HS-5 (cell line): ENCODE measurements at places on chromosomes 1 and 21.

DNA sequence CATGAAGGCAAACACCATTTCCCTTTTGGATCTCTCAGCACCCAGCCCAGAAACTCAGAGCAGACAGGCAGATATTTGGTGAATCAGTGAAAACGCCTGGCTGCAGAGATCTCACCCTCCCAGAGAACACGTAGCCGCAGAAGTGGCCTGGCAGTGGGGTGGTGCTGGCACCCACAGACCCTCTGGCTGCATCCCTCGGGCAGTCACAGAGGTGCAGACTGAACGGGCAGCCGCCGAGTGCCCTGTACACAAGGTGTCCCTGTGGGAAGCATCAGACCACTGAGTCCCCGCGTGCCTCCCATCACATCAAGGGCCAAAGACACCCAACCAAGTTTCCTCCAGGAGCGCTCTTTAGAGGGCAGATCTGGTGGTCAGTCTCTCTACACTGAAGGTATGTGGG lies 12.1 kb downstream of the FAM89A start:
- no peak for DNase-seq

- DNase-seq = no peak
These were observed 3.2 kb upstream of the PRXL2B start for GRCh38 chr1:2583331-2583791.

DNA sequence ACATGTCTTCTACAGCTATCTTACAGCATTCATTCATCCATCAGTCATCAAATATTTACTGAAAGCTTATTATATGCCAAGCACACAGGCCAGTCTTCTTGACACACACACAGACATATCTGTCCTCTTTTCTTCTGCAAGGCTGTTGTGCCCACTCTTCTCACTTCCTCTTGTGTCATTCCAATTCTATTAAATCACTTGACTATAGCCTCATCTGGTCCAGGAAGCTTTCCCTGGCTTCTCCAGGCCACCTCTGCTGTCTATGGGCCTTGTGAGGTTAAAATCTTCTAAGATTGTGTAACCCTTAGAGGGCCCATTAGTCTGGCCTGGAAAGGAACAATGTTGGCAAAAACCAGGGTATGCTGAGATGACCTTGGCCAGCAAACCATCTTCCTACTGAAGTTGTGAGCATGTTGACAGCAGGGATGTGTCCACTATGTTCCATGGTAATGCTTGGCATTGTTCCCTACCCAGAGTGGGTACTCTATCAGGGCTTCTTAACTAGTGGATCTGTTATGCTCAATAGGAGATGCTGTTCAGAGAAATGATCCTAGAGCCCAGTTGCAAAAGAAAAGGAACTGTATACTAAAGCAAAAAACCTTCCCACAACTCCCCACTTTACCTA lies 5.3 kb downstream of the TRAF3IP3 start:
- DNase-seq = no peak

DNA sequence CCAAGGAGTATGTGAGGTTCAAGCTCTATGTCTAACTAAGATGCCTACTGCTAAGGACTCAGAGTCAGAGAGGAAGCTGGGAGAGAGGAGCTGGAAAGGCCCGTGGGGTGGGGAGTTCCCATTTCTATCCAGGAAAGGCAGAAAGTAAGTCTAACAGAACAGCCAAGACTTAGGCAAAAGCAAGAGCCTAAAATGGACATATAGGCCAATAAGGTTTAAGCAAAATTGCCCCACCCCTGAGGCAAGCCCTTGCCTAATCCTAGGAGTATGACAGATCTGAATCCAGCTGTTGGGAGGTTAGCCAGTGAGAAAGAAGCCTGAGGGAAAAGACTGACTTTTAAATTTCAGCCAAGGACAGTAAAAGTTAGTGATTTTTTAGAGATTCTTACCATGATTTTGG lies 1.6 kb upstream of the KLHDC9 start:
- no peak for DNase-seq

GRCh38 chr1:201539561-201540431 lies 869 bp downstream of the NAV1 start:
- DNase-seq = no peak
